NCI-H2081 treated with DMSO at 0.1 percent for 48 hours (cell line): ENCODE measurements at places on chromosomes 1 and 21.

DNA sequence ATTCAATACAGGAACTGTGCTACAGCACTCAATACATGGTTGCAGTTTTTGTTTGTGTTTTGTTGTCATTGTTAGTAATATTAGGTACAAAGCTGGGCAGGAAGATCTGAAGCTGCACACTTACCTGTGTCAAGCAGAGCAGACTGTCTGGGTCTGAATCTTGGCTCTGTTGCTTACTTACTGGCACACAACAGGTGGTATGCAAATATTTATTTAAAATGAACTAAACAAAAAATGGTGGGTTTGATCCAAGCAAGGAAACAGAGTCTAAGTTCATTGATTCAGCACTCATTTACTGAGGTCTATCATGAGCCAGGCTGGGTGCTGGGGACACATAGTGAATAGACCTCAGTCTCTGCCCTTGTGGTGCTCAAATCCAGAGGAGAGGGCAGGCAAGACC, 230.4 kb downstream of the OMA1 start:
- no peak for DNase-seq

DNA sequence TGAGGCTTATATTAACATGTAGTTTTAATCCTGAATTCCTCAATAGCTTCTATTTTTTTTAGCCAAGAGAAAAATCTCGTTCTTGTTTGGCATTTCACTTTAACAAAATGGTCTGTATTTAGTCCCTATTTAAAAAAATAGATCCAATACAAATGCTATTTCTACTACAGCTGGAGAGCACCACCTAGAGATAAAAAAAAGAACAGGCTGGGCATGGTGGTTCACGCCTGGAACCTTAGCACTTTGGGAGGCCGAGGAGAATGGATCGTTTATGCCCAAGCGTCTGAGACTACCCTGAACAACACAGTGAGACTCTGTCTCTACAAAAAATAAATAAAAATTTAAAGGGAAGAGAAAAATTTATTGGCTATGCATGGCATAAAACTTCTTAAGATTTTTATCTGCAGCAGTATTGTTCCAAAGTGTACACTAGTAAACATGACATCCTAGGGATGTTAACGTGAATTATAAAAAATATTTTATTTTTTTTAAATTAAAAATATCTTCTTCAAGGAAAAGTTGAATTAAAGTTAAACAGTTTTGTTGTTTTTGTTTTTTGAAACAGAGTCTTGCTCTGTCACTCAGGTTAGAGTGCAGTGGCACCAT, 4.4 kb downstream of the ST7L start:
- no peak for DNase-seq

DNA sequence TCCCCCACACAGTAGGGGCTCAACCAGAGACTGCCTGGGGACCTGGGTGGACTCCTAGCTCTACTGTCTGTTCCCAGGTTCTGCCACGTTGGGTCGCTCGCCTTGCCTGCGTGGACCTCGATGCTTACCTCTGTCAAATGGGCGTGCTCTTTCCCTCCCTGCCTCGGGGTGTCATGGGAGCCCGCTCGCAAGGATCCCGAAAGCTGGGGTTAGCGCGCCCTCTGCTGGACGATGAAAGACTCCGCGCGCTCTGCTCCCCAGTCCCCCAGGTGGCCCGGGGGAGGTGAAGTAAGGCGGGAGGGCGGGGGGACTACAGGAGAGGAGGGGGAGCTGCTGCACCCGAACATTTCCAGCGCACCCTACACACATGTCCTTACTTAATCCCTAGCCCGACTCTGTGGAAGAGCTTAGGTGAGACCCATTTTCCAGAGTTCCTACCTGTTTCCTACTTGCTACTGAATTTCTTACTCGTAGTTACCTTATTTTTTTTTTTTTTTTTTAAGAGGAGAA, 2.3 kb upstream of the BSND start:
- DNase-seq = no peak

DNA sequence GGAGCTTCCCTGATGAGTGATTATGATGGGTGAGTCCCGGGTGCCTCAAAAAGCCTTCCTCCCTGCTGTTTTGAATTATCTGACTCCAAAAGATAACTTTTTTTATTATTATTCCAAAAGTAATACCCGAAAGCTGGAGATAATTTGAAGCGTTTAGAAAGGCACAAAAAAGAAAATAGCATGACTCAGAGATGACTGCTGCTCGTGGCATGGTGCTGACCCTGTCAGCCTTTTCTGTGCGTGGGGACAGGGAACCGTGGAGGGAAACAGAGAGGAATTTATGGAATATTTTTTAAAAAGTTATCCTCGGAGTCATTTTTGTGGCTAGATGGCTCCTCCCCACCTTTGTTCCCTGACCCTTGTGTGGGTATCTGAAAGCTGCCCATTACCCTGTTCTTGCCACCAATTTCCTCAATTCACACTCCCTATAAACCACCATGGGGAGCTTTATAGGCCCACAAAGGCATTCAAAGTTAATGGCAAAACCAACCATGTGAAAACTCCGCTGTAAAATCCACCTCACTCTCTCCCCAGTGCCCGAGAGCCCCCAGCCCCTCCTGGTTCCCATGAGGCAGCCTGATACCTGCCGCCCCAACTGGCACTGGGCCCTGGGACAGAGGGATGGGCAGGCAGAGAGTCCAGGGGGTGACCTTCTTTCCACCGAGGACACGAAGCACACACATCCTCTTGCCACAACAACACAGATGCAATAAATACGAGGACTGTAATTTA, 37.5 kb downstream of the IGSF21 start:
- no peak for DNase-seq

- DNase-seq = no peak
Observed at GRCh38 chr21:26025536-26026512, 144.7 kb downstream of the APP start.

GRCh38 chr1:223299553-223299952, 64.4 kb downstream of the SUSD4 start:
- DNase-seq = no peak

- DNase-seq = no peak
Observed at GRCh38 chr1:150567717-150568593, 11.5 kb downstream of the MCL1 start.

DNA sequence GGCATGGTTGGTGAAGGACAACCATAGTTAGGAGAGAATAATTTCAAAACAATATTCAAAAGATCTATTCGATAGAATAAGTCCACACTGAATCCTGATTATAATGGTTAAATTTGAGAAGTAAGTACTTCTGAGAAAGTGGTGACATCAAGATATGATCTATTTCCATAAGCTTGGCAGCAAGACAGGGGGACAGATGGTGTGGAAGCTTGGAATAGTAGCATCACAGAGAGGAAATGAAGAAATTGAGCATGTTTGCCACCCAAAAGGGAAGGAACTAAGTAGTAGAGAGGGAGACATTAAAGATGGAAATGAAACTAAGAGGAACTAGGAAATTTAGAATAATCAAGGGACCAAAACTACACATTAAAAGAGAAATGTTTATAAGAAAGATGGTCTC, 94.5 kb downstream of the OLFM3 start:
- DNase-seq = no peak

- no peak for DNase-seq
Observed at GRCh38 chr1:87108814-87109411, 194.5 kb downstream of the HS2ST1 start.

- no peak for DNase-seq
Observed at GRCh38 chr1:29826646-29827045, 590.3 kb downstream of the PTPRU start.
